ENCODE measurements at places on chromosomes 7 and 10.

DNA sequence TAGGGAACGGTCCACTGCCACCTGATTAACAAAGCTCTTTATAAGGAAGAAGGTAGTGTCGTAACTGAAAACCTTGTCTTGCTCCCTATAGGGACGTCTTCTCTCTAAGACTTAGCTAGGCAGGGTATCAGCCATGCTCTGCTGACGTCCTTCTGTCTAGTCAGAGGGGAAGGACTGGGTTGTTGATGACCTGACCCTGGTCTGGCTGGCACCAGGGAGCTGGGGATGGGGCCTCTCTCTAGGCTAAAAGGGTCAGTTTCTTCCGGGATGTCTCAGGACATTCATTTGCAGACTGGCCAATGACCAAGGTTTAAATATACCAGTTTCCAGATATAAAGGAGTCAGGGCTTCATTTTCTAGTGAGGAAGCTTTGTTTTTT is 9.6 kb downstream of the CYP17A1 start:
- no peak for DNase-seq

- DNase-seq = no peak
Measured at GRCh38 chr7:116249969-116250553, 39.7 kb downstream of the TES start.

DNA sequence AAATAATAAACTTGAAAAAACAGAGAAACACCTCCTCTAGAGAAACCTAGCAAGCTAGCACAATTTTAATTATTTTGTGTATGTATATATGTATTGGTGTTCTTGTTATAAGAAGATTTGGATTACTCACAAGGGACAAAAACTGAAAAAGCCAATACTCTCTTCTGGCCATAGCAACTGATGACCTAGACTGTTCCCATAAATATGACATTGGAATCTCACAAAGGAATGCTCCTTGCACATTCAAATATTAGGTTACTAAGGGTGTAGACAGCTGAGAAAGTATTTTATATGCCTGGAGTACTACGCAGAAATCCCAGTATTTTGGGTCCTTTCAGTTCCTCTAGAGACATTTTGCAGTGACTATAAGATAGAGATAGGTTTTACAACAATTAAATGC is 279.4 kb downstream of the FZD1 start:
- no peak for DNase-seq

- DNase-seq = no peak
Measured at GRCh38 chr7:41570766-41571165, 132.1 kb downstream of the INHBA start.

GRCh38 chr7:46357290-46357689 is 436.2 kb upstream of the IGFBP3 start:
- no peak for DNase-seq

DNA sequence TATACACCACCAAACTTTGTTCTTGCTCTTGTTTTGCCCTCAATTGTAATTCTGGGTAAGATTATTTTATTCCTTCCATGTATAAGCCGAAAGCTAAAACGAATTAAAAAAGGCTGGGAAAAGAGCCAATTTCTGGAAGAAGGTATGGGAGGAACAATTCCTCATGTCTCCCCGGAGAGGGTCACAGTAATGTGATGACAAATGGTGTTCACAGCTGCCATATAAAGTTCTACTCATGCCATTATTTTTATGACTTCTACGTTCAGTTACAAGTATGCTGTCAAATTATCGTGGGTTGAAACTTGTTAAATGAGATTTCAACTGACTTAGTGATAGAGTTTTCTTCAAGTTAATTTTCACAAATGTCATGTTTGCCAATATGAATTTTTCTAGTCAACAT is 12.5 kb upstream of the CFAP69 start:
- no peak for DNase-seq

DNA sequence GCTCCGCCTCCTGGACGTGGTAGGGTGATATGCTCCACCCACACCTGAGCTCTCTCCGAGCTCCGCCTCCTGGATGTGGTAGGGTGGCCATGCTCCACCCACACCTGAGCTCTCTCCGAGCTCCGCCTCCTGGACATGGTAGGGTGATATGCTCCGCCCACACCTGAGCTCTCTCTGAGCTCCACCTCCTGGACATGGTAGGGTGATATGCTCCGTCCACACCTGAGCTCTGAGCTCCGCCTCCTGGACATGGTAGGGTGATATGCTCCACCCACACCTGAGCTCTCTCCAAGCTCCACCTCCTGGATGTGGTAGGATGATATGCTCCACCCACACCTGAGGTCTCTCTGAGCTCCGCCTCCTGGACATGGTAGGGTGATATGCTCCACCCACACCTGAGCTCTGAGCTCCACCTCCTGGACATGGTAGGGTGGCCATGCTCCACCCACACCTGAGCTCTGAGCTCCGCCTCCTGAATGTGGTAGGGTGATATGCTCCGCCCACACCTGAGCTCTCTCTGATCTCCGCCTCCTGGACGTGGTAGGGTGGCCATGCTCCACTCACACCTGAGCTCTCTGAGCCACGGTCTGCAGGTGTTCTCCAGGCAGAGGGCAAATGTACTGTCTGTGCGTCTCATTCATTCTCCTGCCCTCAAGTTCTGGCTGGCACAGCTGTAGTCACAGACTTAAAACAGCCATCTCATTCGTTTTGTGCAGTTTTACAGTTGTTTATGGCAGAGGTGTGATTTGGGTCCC is 252.4 kb downstream of the DIP2C start:
- DNase-seq = no peak

GRCh38 chr7:146177301-146177700 is 60.7 kb downstream of the CNTNAP2 start:
- DNase-seq = no peak

GRCh38 chr10:80709866-80710265 is 172.2 kb downstream of the SH2D4B start:
- no peak for DNase-seq

- no peak for DNase-seq
Measured at GRCh38 chr7:22911889-22912288, 89.2 kb upstream of the TOMM7 start.

GRCh38 chr10:130553826-130554225 is 417.6 kb downstream of the GLRX3 start:
- no peak for DNase-seq

DNA sequence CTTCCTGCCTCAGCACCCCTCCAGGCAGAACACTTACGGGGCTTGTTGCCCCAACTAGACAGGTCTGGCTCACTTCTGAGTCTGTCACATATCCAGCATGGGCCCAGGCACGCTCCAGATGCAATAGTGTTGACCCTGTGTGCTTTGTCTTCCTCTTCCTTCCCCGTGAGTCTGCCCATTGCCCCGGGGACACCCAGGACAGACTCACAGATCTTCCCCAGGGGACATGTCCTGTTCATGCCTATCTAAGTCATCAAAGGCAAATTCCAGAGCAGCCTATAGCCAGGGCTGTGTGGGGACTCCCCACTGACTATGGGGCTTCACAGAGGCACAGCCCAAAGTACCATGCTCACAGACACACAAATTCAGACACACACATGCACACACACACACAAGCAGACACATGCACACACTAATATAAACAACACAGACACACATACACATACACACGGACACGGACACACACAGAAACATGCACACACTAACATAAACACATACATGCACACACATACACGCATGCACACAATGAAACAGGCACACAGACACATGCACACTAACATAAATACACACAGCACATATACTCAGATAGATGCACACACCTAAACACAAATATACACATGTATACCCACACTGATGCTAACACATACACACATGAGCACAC is 175.8 kb downstream of the KCNMA1 start:
- DNase-seq = no peak

GRCh38 chr7:17242504-17242903 is 55.9 kb upstream of the AHR start:
- DNase-seq = no peak

DNA sequence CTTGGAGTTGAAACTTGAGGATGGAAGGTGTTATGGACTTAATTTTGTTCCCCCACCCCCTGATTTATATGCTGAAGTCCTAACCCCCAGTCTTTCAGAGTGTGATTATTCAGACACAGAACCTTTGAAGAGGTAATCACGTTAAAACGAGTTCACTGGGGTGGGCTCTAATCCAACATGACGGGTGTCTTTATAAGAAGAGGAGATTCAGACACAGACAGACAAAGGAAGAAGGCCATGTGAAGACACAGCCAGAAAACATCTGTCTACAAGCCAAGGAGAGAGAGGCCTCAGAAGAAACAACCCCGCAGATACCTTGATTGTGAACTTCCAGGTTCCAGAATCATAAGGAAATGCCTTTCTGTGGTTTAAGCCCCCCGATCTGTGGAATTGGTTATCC is 37.0 kb downstream of the GHRHR start:
- no peak for DNase-seq

- DNase-seq = no peak
Measured at GRCh38 chr7:111660478-111660877, 98.2 kb upstream of the IMMP2L start.

GRCh38 chr7:106059556-106059955 is 52.6 kb downstream of the SYPL1 start:
- no peak for DNase-seq

DNA sequence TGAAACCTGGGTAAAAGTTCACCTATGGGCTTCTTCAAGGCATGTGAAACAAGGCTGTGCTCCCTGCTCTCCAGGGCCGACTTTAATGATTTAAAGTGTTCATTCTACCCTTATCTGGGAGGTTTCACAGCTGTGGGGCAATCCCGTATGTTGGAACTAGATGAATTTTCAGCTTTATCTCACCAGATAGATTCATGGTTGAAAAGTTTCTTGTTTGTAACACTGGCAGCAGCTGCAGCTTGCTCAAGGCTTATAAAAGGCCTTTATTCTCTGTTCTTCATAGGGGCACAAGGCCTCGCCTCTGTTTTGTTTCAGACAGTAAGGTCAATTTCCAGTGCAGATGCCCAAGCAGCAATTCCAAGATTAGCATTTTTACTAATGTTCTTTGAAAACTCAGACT is 70.4 kb upstream of the DNAJB12 start:
- no peak for DNase-seq

DNA sequence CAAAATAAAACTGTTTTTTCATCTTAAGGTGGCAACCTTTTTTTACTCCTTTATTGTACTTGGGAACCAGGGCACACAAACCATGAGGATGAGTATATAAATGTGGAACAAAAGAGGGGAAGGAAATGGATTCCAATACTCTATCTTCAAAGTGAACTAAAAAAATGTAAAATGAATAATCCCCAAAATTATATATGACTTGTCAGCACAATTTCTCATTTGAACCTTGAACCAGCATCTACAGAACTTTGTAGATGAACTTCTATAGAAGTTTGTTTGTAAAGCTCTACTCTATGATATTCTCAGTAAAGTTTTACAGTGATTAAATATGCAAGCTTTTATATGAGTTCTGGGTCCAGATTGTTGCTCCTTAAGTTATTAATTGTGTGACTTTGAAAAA is 218.2 kb upstream of the ETV1 start:
- no peak for DNase-seq

- DNase-seq = no peak
Measured at GRCh38 chr10:68721673-68722335, 765 bp downstream of the CCAR1 start.

- DNase-seq = no peak
Measured at GRCh38 chr10:126583552-126584200, 86.8 kb downstream of the C10orf90 start.

GRCh38 chr7:90671571-90671970 is 75.5 kb downstream of the CDK14 start:
- no peak for DNase-seq

GRCh38 chr10:15331461-15331860 is 39.6 kb downstream of the FAM171A1 start:
- DNase-seq = no peak

DNA sequence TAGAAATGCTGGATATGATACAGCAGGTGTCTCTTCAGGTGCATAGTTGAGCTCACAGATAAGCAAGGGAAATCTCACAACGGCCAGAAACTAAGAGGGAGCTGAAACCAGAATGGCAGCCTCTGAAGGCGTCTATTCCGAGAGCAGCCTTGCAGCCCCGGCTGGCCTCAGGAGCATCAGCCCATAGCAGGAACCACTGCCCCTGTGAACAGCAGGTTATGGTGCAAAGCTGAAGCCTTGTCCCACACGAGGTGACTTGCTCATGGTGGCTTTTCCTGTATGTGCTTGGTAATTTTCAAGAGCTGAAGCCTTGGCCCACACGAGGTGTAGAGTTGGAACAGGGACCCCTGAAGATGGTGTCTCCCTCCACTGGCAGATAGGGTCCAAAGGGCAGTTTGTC is 33.2 kb downstream of the BNIP3 start:
- no peak for DNase-seq

DNA sequence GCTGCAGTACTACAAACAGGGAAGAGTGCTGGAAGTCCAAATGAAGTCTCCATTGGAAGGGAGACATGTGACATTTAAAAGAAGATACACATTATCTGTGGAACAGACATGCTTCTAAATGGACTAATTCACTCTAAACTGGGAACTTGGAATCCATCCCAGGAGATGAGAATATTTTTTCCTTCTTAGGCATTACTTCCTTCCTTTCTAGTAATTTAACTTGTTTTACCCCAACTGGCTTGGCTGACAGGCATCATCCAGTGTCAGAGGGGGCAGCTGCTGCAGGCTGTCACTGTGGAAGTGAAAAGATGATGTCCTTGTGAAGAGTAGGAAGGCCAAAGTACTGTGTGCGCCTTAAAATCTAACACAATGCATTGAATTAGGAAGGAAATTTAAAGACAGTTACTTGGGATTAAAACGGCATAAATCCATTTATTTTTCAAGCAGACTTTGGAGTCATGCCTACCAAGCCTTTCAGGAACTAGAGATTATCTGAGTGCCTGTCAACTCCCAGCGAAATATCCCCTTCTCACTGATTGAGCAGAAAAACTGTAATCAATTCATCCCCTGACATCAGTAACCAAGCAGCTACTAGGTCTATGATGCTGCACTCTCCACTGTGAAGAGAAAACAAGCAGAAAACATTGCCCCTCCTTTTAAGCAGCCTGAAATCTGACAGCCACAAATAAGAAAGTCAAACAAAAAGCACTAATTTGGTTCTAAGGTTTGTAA is 161.2 kb downstream of the DGKI start:
- no peak for DNase-seq

GRCh38 chr7:148962823-148963582 is 65.3 kb downstream of the PDIA4 start:
- DNase-seq = peak; percentile 92

DNA sequence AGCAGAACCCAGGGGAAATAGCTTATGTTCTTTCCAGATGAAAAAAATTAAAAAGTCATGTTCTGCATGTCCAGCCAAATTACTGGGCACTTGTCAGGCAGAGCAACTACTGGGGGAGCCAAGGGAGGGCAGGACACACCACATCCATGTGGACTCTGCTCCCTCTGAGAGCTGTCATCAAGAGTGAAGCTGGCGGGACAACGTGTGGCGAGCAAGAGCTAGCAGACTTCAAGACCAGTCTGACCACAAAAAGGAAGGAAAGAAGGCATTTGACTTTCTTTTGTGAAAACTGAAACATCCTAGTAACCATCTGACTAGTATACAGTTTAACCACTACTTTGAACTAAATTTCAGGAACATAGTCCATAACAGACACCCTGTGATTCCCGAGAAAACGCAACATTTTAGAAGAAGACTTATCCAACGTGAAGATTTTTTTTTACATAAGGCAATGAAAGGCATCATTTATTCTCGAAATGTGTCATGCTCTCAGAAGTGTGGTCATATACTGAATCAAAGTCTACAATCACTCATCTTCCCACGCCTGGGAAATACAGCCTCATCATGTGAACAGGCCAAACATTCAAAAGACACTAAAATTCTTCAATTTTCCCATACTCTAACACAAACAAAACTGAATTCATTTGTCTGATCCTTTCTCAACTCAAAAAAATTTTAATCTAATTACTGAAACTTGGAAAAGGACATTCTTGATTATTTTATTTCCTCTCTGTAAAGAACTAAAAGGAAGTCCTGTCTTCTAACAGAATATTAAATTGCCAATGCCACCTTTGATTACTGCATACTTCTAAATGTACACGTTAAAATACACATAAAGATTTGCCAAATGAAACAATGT is 15.5 kb downstream of the CYTH3 start:
- DNase-seq = peak; percentile 75
